ENCODE measurements at places on chromosomes 16 and 17.

GRCh38 chr16:9365370-9365728 is 273.9 kb downstream of the HAPSTR1 start:
- DNase-seq = no peak

DNA sequence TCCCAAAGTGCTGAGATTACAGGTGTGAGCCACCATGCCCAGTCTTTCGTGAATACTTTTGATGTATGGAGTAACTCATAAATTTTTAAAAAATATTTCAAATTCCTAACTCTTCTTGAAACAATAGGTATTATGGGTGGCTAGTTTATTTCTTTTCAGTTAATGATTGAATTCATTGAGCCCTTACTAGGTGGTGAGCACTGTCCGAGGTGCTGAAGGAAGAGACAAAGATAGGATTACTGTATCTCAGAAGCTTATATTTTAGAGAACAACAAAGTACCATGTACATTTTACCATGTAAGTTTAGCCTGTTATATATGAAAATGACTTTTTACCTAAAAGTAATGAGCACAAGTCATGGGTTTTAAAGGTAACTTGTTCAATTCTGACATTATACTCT is 418.3 kb downstream of the NPIPA7 start:
- DNase-seq = no peak

GRCh38 chr16:10003486-10003885 is 178.7 kb downstream of the GRIN2A start:
- DNase-seq = no peak

GRCh38 chr17:4417129-4417667 is 16.5 kb upstream of the SPNS3 start:
- DNase-seq = no peak

- no peak for DNase-seq
These were observed 72.6 kb upstream of the COX10 start for GRCh38 chr17:13996748-13997147.

DNA sequence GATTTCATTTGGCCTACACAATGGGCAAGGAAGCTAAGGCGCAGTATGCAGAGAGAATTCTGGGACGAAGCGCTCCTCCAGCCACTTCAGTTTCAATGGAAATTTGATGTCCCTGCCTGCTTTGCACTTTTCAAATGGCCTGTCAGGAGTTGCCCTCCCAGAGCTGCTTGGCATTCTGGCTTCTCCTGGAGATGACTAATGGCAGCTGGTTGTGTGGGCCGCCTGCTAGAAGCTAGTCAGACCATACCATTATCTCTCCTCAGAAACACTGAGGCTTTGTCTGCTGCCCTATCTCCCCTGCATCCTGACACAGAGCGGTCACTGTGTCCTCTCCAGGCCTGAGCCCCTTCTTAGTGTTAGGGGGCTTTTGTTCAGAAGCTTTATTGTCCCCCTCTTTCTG is 180.1 kb downstream of the SPECC1 start:
- DNase-seq = no peak

GRCh38 chr17:17110520-17110919 is 68.3 kb downstream of the MPRIP start:
- DNase-seq = no peak

GRCh38 chr17:57665128-57665527 is 80.0 kb downstream of the CCDC182 start:
- DNase-seq = no peak

DNA sequence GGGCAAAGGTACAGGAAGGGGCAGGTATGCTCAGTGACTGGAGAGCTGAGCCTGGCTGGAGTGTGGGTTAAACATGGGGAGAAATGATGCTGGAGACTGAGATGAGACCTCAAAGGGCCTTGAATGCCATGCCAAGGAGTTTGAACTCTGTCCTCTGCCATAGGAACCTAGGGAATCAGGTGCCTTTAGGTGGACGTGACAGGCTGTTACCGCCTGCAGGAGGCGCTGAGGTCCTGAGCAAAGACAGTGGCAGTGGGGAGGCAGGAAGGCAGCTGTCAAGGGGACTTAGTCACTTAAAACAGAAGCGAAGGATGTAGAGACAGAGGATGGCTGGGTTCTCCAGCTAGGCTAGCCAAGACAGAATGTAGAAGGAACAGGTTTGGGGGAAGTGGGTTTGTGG is 9.1 kb downstream of the PSMB3 start:
- DNase-seq = no peak

DNA sequence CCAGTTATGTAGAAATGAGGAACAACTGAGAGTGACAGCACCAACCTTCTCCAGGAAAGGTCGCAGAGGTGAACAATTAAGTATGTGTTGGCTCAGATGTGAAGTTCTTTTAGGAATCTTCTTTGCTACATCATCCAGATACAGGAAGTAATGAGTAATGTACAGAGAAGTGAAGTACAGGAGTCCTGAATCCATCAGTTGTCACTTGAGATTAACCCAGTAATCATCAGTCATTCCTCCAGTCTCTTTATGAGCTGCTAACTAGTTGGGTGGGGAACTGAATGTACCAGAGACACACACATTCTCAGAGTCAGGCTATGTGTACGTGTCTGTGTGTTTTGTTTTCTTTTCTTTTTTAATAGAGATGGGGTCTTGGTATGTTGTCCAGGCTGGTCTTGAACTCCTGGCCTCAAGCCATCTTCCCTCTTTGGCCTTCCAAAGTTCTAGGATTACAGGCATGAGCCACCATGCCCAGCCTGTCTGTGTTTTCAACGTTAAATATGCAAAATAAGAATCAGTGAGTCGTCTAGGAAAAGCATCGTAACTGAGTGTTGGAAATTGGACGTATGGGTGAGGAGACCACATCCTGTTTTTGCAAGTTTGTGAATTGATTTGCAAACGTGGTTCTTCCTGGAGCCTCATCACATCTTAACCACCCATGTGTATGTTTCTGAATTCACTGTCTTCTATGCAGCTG is 19.9 kb downstream of the ZNF200 start:
- DNase-seq = no peak

- no peak for DNase-seq
These were observed 13.2 kb downstream of the CMTM3 start for GRCh38 chr16:66617728-66618127.

GRCh38 chr17:2405247-2405926 is 4.5 kb upstream of the MNT start:
- DNase-seq = no peak

GRCh38 chr17:49218941-49219913 is 8.7 kb downstream of the ABI3 start:
- DNase-seq = no peak

Measured in stimulated activated CD8-positive, alpha-beta memory T cell treated with anti-CD3 and anti-CD28 coated beads, Interleukin-12 subunit alpha, Interleukin-12 subunit beta, amount 100 ng/mL, for 1 hour (primary cell).